Stimulated activated CD8-positive, alpha-beta memory T cell treated with anti-CD3 and anti-CD28 coated beads, Interleukin-4, amount 100 ng/mL, for 1 hour (primary cell): ENCODE measurements at places on chromosomes 11 and 22.

- DNase-seq: no peak
These were observed 14.9 kb downstream of the TMEM258 start for GRCh38 chr11:61777234-61778090.

GRCh38 chr11:128719556-128719824 is 25.6 kb downstream of the FLI1 start:
- no peak for DNase-seq

GRCh38 chr11:126963115-126963514 is 37.5 kb downstream of the KIRREL3 start:
- DNase-seq: no peak

GRCh38 chr11:70745941-70746340 is 347.6 kb downstream of the CTTN start:
- no peak for DNase-seq

DNA sequence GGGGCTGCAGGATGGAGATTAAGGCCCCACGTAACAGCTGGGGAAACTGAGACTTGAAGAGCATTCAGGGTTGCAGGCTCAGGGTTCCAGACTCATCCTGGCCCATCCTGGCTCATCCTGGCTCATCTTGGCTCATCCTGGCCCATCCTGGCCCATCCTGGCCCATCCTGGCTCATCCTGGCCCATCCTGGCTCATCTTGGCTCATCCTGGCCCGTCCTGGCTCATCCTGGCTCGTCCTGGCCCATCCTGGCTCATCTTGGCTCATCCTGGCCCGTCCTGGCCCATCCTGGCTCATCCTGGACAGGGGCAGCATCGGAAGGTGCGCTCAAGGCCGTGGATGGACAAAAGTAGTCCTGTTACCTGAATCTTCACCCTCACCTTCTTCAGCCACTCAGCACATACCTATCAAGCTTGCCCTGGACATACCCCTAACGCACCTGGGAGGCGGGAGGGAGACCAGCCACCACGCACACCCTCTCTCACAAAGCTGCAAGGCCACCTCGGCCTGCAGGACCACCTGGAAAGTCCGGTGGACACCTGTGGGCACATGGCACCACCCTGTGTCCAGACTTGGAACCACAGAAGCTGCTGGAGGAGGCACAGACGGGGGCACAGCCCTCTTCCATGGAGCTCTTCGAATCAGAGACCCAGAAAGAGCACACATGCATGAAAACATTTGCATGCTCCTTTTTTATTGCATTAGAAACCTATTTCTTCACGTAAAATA is 20.3 kb upstream of the NLRP6 start:
- DNase-seq: no peak

DNA sequence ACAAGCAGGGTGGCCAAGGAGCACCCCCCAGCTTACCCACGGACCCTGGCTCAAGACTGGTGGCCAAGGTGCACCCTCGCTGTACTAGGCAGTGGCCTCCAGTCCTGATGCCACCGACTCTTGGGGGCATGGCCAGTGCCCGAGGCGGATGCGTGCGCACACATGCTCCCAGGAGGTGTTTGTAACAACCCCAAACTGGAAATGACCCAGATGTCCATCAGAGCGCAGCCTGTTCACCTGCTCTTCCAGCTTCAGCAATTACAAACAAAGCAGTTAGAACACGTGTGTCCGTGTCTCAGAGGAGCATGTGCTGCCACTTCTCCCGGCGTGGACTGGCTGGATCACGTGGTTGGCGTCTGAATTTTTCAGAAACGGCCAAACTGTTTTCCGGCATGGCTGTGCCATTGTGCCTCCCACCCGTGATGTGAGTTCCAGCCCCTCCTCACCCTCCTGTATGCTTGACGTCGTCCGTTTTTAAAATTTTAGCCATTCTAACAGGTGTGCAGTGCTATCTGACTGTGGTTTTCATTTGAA is 7.1 kb upstream of the MUC6 start:
- no peak for DNase-seq

DNA sequence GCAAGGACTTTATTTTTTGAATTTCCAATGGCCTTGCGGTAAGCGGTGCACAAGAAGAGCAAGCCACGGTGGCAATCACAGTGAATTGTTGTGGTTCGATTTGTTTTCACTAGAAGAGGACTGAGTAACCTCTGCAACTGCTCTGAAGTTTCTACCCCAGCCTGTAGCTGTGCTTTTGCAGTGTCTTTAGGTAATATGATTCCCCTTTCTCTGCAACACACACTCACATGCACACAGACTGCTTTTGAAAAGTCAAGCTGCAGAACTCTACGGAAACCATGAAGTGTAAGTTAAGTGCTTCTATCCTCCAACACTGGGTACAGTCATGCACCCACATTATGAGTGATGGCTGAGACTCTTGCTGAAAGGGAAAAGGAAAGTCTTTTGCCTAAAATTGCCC is 38.4 kb downstream of the CD44 start:
- no peak for DNase-seq

- no peak for DNase-seq
These were observed 146.5 kb downstream of the CCDC34 start for GRCh38 chr11:27216270-27217149.

- no peak for DNase-seq
These were observed 14.2 kb upstream of the OMP start for GRCh38 chr11:77088236-77089003.

- no peak for DNase-seq
These were observed 14.7 kb upstream of the RFPL3 start for GRCh38 chr22:32342977-32343376.

DNA sequence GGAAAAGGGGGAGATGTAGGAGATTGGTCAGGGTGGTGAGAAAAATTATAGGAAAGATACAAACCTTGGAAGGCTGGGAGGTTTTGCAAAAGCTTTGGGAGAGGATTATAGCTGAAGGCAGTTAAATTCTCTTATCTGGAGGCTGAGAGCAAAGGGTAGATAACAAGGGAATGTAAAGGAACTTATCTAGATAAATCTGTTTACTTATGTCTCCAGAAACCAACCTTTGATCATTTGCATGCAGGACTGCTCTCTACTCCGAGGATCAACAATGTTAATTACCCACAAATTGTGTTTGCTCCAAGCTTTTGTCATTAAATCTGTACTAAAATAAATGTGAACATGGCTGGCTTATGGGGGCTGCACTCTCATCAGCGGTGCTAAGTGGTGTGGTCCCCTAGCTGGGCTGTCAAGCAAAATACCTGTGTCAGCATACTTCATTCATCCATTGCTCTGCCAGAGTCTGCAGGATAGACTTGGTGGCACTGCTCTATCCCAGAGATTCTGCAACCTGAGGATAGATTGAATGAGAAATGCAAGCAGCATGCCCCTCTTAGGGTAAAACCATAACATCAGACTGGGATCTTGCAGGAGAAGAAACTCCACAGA is 1599.2 kb upstream of the TENM4 start:
- no peak for DNase-seq

DNA sequence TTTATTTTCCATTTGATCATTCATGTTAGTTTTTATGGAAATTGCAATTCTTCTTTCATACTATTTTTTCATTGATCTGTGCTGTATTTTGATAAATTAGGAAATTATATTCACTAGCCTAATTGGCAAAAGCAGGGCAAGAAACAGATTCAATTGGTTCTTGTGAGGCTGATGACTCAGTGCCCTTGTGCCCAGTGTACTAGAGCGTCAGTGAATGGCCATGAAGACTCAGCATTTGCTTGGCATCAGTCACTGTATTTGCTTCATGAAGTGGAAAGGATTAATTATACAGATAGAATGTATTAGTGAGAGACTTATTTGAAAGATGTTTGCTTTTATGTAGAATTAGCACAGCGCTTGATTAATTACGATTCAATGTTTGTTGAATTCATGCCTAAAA is 31.8 kb downstream of the MRGPRX1 start:
- DNase-seq: no peak

DNA sequence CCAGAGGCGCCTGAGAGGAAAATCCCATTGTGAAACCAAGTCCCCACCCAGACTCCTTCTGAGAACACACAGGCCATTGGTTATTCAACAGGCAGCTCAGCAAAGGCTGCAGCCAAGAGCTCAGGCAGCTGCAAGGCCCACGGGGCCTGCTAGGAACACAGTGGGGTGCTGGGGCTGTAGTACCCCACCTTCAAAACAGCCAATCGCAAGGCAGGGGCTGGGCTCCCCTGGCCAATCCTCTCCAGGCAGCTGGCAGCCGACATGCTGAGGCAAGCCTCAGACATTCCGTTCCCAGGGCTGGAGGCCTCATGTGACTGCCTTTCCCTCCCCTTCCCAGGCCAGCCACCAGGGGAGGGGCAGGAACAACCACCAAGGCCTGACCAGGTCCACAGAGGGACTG is 6.6 kb downstream of the PRODH start:
- no peak for DNase-seq

DNA sequence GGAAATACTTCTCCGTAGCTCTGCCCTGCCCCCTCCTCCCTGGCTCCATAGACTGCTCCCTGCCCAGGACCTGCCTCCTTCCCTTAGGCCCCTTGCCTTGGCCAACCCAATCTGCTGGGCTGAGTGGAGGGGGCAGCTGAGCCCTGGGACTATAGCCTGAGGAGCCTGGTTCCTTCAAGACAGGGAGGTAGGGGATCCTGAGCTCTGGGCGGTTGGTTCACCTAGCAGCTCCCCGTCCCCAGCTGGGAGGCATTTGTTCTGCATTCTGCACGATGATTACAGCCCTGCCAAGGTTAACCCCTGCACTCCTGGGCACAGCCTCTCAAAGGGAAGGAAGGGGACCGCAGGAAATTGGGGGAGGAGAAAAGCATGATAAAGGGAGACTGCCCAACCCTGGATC is 3.6 kb upstream of the CDC42EP1 start:
- DNase-seq: no peak

GRCh38 chr11:81967242-81967641 is 766.4 kb downstream of the FAM181B start:
- DNase-seq: no peak

DNA sequence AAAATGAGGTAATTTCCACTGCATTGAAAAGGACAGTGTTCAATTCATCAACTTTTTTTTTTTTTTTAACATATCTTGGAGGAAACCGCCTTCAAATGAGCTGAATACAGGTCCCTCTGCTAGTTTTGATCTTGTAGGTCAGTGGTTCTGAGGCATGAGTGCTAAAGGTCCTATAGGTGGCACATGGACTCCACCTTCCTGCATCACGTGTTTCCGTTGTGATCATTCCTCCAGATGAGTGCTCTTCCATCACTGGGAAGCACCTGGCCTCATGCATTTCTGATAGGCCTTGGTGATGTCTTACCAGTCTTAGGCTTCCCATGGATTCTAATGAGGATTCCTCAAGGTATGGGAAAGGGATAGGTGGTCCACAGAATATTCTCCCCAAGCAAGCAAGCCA is 37.8 kb downstream of the FDX1 start:
- DNase-seq: no peak

DNA sequence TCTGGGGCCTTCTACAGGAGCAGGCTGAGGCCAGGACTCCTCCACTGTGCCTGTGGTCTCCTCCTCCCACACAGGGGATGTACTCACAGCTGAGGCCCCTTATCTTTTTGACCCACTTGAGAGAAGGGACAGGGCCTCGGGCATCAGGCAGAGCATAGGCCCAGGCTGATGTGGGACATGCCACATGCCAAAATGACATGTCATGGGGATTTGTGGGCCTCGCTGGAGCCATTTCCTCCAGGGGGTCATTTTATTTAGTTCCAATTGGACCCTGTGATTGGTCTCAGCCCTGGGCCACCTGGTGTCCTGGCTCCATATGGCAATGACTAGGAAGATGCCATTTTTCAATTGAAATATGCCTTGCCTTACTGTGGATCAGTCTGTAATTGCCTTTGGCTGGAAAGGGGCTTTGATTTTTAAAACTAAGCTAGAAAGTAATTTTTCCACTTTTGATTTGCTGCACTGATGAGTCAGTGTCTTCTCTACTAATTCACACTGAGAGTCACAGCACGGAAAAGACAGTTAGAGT is 171.1 kb upstream of the NAV2 start:
- DNase-seq: no peak

GRCh38 chr22:40285513-40285912 is 60.8 kb upstream of the ADSL start:
- no peak for DNase-seq

DNA sequence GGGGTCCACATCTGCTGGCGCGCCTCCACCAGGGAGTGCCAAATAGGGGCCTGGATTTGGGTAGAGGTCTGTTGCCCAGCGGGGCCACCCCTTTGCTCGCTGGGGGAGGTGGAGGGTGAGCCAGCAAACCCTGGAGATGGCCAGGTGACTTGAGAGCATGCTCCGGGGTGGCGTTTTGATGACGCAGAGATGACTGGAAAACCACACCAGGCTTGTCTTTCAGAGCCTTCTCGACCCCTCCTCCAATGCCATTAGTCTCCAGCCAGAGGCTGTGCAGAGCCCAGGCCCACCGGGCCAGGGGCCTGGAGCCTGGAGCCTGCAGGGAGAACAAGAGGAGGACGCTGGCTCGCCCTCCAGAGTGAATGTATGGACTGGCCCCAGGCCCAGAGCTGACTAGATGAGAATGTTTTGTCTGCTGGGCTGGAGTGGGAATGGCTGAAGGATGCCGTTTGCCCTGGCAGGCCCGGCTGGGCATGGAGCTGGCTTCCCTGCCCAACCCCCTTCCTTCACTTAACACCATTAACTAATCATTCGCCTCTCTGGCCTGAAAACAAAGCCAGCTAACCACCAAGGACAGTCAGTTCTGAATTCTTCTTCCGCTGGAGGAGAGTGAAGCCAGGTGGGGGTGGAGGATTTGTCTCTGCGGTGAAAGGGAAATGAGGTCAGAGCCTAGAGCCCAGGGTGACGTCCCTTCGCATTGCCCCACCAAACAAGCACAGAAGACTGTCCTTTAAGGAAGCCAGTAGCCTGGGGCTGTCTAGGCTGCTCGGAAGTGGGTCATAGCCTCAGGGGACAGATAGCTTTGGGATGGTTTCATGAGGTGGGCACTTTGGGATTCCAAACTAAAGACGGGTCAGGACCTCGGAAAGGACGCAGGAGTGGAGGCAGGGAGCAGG is 1.6 kb upstream of the MCAM start:
- no peak for DNase-seq

DNA sequence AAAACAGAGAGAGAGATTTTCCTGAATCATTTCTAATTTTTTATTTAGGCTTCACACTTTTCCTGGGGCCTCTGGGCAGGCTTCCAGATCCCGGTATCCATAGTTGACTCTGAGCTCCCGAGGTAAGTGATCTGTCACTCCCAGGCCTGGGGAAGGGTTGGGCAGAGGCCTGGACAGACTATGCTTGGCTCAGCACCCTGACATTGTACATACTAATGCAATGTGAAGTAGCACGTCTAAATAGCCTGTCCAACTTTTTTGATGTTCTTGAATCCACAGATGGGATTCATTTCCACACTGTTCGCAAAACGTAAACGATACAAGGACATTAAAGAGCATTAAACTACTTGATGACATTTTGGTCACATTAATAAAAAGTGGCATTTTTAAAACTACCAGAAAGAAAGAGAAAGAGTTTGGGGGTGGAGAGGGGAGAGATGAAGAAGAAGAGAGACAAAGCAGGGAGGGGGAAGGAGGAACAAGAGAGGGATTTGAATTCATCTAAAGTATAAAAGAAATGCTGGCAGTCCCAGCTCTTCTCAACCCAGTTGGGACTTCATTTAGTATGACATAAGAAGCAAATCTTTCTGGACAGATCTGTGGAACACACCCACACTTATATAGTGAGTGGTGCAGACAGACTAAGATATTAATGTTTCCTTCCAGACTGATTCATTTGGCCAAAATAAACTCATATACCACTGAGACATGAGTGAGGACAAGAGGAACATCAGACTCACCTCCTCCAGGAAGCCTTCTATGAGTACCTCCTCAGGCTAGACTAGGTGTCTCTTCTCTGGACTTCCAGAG is 514.2 kb downstream of the SOX6 start:
- DNase-seq: no peak
